Suprapubic skin (tissue), 4 donors: ENCODE measurements at places on chromosomes 12 and 14.

GRCh38 chr12:60935981-60936761, 1324.0 kb upstream of the USP15 start:
- H3K4me3 ChIP-seq = no peak overlapping the region
- H3K36me3 ChIP-seq = no peaks in the 10 kb centered on the region
- no peaks in the 10 kb centered on the region for H3K27me3 ChIP-seq
- no peaks in the 10 kb centered on the region for H3K4me1 ChIP-seq
- H3K27ac ChIP-seq = no peak overlapping the region
- no peak for DNase-seq

- no peak overlapping the region for H3K4me3 ChIP-seq
- no peak for DNase-seq
- H3K27ac ChIP-seq = no peak overlapping the region
- no peaks in the 10 kb centered on the region for H3K4me1 ChIP-seq
Observed at GRCh38 chr12:132874175-132874574, 13.2 kb downstream of the CHFR start.

DNA sequence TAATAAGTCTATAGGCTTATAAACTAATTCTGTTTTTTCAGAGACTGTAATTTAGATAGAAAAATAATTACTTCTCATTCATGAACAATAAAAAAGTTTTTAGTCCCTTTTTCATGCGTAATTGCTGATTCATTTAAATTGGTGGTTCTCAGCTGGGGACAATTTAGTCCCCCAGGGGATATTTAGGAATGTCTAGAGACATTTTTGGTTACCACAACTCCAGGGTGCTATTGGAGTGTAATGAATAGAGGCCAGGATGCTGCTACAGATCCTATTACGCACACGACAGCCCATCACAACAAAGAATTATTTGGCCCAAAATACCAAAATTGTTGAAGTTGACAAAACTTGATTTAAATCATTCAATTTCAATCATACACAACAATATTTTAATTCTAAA, 22.8 kb upstream of the VCPKMT start:
- no peak for DNase-seq
- H3K36me3 ChIP-seq = peaks cover 19% of the 10 kb centered on the region
- H3K4me3 ChIP-seq = no peak overlapping the region
- no peaks in the 10 kb centered on the region for H3K27me3 ChIP-seq

DNA sequence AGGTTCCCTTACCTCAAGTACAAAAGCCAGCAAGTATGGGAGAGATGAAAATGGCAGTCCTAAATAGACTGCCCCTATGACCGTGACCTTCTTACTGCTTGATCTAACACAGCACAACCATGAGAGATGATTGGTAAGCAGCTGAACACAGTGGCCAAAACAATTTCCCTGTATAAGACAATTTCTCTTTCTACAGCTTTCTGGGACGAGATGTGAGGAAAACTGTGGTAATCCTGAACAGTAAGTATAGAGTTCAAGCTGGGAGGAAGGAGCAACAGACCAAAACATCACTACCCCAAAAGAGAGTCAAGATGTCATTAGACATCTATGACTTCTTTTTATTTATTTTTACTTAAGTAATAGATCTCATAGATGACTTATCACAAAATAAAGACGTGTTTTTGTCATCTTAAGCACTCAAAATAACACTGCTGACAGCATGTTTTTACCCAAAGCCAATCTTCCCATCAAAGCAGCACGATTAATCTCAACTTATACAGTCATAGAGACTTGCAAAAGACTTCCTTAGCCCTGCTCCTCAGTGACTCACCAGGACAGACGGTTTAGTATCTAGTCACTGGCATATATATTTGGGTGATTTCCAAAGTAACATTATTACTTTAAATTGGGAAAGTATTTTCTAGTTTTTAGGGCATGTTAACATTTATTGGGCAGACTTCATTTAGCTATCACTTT, 3.7 kb downstream of the TMEM52B start:
- no peaks in the 10 kb centered on the region for H3K36me3 ChIP-seq
- H3K4me3 ChIP-seq = no peak overlapping the region
- peaks cover 4% of the 10 kb centered on the region for H3K27me3 ChIP-seq
- peaks cover 12% of the 10 kb centered on the region for H3K4me1 ChIP-seq
- DNase-seq = no peak

GRCh38 chr14:89900802-89901201, 53.7 kb downstream of the EFCAB11 start:
- no peak for DNase-seq
- no peak overlapping the region for H3K27ac ChIP-seq
- no peaks in the 10 kb centered on the region for H3K27me3 ChIP-seq
- H3K4me1 ChIP-seq = peaks cover 6% of the 10 kb centered on the region

DNA sequence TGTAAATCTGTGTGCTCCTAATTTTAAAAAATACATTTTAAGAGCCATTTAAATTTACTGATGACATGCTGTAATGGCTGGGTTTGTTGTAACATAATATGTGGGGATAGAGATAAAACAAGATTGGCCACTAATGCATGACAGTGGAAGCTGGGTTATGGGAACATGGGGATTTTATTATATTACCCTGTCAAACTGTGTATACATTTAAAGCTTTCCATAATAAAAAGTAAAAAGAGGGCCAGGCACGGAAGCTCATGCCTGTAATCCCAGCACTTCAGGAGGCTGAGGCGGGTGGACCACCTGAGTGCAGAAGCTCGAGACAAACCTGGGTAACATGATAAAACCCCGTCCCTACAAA, 9.1 kb downstream of the TMEM233 start:
- no peak for DNase-seq
- H3K4me1 ChIP-seq = no peaks in the 10 kb centered on the region
- no peaks in the 10 kb centered on the region for H3K36me3 ChIP-seq
- no peaks in the 10 kb centered on the region for H3K27me3 ChIP-seq
- H3K27ac ChIP-seq = no peak overlapping the region

- DNase-seq = peak; percentile 83
- peak overlapping the region; percentile 97 for H3K4me3 ChIP-seq
- H3K4me1 ChIP-seq = peaks cover 49% of the 10 kb centered on the region
- H3K27ac ChIP-seq = peak overlapping the region; percentile 96
- H3K27me3 ChIP-seq = no peaks in the 10 kb centered on the region
Observed at GRCh38 chr12:95216711-95217376, 423 bp downstream of the FGD6 start.

- H3K36me3 ChIP-seq = peaks cover 6% of the 10 kb centered on the region
- H3K27me3 ChIP-seq = no peaks in the 10 kb centered on the region
- no peak for DNase-seq
- H3K4me1 ChIP-seq = peaks cover 12% of the 10 kb centered on the region
Observed at GRCh38 chr14:92563359-92563758, 49.8 kb downstream of the RIN3 start.

- no peak overlapping the region for H3K4me3 ChIP-seq
- H3K27ac ChIP-seq = no peak overlapping the region
- no peaks in the 10 kb centered on the region for H3K36me3 ChIP-seq
- DNase-seq = no peak
Observed at GRCh38 chr12:92987362-92987761, 58.3 kb upstream of the EEA1 start.

GRCh38 chr12:128316973-128317526, 50.1 kb downstream of the TMEM132C start:
- H3K36me3 ChIP-seq = no peaks in the 10 kb centered on the region
- peaks cover 8% of the 10 kb centered on the region for H3K4me1 ChIP-seq
- no peaks in the 10 kb centered on the region for H3K27me3 ChIP-seq
- peak overlapping the region; percentile 48 for H3K27ac ChIP-seq

DNA sequence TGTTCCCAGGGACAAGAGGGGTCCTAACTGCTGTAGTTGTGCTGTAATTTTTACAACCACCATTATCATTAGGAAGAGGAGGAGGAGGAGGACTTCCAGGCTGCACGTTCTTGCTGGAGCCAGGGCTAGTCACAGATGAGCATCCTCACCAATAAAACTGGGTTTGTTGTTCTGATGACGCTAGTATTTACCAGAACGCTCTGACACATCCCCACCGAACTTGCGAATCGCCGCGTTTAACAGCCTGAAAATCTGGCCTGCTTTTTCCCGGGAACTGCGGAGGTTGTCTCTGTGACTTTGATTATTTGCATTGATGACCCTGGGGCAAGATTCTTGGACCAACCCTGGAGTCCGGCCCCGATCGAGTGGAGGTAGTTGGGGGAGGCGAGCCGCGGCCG, 10.2 kb downstream of the TBX5 start:
- peaks cover 99% of the 10 kb centered on the region for H3K27me3 ChIP-seq
- no peak overlapping the region for H3K4me3 ChIP-seq
- no peak overlapping the region for H3K27ac ChIP-seq
- DNase-seq = no peak
- peaks cover 15% of the 10 kb centered on the region for H3K4me1 ChIP-seq

- H3K4me1 ChIP-seq = no peaks in the 10 kb centered on the region
- no peak overlapping the region for H3K27ac ChIP-seq
- DNase-seq = no peak
- H3K27me3 ChIP-seq = no peaks in the 10 kb centered on the region
- no peak overlapping the region for H3K4me3 ChIP-seq
Observed at GRCh38 chr12:97556302-97556779, 93.7 kb downstream of the RMST start.

- no peak overlapping the region for H3K27ac ChIP-seq
- no peak for DNase-seq
- H3K4me3 ChIP-seq = no peak overlapping the region
- H3K4me1 ChIP-seq = peaks cover 6% of the 10 kb centered on the region
- H3K36me3 ChIP-seq = no peaks in the 10 kb centered on the region
Observed at GRCh38 chr12:108268397-108268796, 70.7 kb downstream of the CMKLR1 start.

GRCh38 chr14:88281447-88281846, 41.6 kb downstream of the KCNK10 start:
- H3K4me3 ChIP-seq = no peak overlapping the region
- H3K27ac ChIP-seq = no peak overlapping the region
- H3K36me3 ChIP-seq = no peaks in the 10 kb centered on the region

DNA sequence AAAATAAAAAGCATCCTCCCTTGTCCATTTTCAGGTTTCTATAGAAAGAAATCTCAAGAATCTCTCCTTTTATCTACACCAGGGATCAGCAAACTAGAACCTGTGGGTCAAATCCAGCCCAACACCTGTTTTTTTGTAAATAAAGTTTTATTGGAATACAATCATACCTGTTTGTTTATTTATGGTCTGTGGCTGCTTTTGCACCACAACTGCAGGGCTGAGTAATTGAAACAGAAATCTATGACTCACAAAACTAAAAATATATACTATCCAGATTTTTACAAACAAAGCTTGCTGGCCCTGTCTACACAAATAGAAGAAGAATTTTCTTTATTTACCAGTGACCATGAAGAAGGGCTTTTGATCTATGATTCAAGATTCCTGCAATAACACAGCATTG, 95.1 kb upstream of the COCH start:
- H3K27ac ChIP-seq = no peak overlapping the region
- no peaks in the 10 kb centered on the region for H3K27me3 ChIP-seq
- H3K36me3 ChIP-seq = no peaks in the 10 kb centered on the region

DNA sequence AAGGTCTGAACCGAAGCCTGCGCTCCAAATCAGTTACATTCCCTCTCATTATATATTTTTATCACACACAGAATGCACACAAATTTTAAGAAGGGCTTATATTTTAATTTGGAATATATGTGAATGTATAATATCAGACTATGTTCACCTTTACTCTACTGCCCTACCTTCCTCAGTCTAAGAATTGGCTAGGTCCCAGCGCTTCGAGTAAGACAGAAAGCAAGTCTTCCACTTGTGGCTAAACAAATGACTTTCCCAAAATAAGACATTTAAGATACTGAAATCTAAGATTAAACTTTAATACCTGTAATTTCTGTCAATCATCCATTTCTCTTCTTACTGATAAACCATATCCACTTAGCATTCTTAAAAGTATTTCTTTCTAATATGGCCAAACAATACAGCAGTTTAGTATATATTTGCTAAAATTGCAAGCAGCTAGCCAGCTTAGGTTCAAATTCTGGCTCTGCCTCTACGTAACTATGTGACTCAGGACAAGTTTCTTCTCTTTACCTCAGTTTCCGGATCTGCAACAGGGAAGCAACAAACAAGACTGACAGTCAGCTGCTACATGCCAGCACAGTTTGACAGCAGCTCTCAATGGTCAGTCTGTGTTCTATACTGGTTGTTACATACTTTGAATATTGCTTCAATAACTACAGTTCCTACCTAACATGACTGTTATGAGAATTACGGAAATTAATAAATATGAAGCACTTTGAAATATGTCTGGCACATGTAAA, 2.0 kb downstream of the INTS13 start:
- H3K4me3 ChIP-seq = no peak overlapping the region
- no peak for DNase-seq
- H3K27ac ChIP-seq = no peak overlapping the region
- peaks cover 15% of the 10 kb centered on the region for H3K36me3 ChIP-seq

DNA sequence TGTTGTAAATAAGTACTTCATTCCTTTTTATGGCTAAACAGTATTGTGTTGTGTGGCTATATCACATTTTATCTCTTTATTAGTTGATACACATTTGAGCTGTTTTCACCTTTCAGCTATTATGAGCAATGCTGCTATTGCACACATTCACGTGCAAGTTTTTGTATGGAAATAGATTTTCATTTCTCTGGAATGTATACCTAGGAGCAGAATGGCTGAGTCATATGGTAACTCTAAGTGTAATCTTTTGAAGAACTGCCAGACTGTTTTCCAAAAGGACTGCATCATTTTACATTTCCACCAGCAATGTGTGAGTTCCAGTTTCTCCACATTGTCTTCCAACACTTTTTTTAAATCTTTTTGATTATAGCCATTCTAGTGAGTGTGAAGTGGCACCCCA, 134.0 kb downstream of the SRGAP1 start:
- no peak overlapping the region for H3K27ac ChIP-seq
- H3K4me1 ChIP-seq = peaks cover 8% of the 10 kb centered on the region
- H3K36me3 ChIP-seq = no peaks in the 10 kb centered on the region
- DNase-seq = no peak
- H3K4me3 ChIP-seq = no peak overlapping the region

DNA sequence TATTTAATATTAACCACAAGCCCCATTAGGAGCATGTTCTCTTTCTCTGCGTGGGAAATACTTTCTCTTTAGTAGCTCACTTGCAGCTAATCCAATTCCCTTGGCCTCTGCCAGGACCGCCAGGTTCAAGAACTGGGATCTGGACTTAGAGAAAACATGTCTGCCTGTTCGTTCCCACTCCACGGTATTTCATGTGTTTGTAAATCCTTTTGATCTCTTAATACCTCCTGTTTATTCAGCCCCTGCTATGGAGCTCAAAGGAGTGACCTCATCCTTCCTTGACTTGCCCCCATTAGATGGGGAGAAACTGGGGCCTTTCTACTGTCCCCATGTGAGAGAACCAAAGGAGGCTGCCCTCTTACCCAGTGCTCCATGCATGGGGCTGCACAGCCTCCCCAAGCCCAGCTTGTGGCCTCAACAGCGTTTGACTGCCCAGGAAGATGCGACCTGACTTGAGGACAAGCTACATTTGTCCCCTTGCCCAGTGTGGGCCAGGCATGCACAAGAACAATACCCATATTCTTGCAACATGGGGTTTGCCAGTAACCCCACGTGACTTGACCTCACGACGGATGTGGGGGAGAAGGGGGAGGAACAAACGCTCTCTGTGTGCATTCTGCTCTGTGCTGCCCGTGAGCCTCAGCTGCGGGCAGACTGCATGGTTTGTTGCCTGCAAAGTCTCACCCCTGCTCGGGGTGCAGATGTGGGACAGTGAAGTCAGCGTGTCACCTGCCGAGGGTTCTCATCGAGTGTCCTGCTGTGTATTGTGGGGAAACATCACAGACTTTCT, 30.3 kb downstream of the CD9 start:
- no peak overlapping the region for H3K4me3 ChIP-seq
- H3K27me3 ChIP-seq = no peaks in the 10 kb centered on the region
- peaks cover 12% of the 10 kb centered on the region for H3K36me3 ChIP-seq

- H3K4me1 ChIP-seq = no peaks in the 10 kb centered on the region
- H3K27me3 ChIP-seq = peaks cover 3% of the 10 kb centered on the region
- DNase-seq = no peak
- H3K4me3 ChIP-seq = no peak overlapping the region
Observed at GRCh38 chr14:106024983-106025604, 498.7 kb downstream of the TMEM121 start.
